ENCODE measurements at places on chromosomes 2 and 18. TPM values are rescaled to one million over a fixed set of nuclear protein-coding genes. Genes with fewer than 3 reads are reported as not detected.

The CNGA3 gene
- not detected for total RNA-seq

The DSG2 gene
- total RNA-seq = 0.10 TPM

The MARCO gene
- total RNA-seq = not detected

The MYO3B gene
- 0.18 TPM for total RNA-seq

The LCT gene
- 0.13 TPM for total RNA-seq

The ST6GAL2 gene
- total RNA-seq = not detected

The KCNS3 gene
- not detected for total RNA-seq

The CAPN13 gene
- total RNA-seq = not detected

The DLGAP1 gene
- 0.53 TPM for total RNA-seq

The ALLC gene
- not detected for total RNA-seq

The CEP76 gene
- total RNA-seq = 14.8 TPM

The RPL31 gene
- total RNA-seq = 1,356 TPM

Data from activated CD4-positive, alpha-beta memory T cell treated with anti-CD3 and anti-CD28 coated beads, Interleukin-2, amount 10 ng/mL, durations not matched to agents 7 days and 5 days (primary cell).